ENCODE measurements at places on chromosomes 2 and 18.

DNA sequence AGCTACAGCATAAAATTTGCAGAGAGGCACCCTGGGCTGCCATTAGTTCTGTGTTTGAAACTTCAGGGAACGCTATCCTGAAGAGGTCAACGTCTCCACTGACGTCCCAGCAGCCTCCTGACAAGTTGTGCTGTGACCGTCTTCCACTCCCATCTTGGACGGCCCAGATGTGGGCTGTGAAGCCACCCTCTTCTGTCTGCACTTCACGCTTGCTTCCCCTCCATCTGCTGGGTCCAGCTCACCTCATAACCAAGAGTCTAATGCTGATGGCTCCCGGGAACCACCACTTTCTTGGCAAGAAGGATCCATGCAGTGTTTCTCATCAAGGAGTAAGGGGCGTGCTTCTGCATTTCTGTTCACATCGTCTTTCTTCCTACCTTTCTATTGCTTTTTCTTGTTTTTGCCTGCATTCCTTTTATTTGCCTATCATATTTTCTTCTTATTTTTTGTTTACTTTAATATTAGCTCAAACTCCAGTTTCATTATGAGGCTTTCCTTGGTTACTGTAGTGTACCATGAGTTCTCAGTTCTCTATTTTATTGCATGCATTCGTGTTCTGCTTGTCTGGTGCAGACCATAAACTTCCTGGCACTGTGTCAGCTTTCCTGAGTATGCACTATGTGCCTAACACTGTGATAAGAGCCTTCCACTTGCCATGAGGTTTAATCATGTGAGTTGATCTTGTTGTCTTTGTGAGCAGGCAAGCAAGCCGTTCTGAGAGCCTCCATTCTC is 631.8 kb upstream of the RAB6C start:
- no peak for DNase-seq

DNA sequence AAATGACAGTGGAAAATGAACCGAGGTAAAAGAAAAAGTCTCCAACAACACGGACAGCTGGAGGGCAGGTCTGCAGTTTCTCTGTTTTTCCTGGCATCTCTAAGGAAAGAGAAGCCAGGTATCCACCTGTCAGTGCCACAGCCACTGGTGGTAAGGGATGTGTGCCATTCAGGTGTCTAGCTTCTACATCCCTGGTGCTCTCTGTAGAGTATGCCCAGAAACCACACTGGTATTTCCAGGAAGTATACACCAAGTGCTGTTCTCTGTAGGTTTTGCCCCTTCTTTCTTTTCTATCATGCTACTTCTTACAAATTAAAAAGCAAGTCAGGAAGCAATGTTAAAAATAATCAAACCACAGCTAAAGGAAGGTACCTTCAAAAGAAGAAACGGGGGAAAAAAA is 7.6 kb upstream of the AGFG1 start:
- no peak for DNase-seq

DNA sequence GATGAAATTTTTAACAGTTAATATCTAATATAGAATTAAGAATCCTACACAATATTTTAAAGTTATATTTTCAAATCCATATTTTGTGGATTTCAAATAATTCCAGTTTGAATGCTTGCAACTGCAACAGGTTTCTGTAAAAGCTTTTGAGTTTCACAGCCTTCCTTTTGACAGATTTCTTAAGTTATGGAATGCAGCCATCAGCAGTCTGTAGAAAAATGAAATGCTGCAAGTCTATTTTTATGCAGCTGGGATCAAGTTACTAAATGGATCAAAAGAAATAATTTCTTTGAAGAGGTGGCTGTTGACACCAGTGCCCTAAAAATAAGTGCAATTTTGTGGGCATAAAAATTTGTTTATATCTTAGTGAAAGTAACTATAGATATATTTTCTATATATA is 657.2 kb downstream of the NRXN1 start:
- DNase-seq, result no peak

DNA sequence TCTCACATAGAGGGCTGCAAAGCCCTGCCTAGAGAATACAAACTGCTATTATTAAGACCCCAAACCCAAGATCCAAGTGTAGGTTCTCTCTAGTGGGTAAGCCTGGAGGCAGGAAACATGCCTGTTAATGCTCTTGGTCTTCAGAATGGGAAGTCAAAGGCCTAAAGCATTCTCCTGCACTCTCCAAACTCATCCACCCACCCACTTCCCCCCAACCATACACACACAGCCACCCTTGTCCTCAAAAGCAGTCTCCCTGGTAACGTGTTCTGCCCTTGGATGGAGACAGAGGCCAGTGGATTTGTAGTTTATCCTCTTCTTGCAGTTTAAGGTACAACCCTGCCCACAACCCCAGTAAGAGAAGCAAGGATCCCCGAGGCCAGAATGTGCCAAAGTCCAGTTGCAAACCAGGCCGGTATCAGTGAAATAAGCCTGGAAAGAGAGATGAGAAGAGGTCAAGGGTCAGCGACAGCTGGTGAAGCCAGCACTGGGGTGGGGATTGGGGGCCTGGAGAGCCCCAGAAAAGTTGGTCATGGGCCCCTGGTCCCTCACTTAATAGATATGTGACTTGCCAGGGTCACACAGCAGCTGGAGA is 23.0 kb downstream of the TMEM247 start:
- DNase-seq, result no peak

- no peak for DNase-seq
Observed at GRCh38 chr2:95667480-95667879, 75.7 kb downstream of the TRIM43 start.

DNA sequence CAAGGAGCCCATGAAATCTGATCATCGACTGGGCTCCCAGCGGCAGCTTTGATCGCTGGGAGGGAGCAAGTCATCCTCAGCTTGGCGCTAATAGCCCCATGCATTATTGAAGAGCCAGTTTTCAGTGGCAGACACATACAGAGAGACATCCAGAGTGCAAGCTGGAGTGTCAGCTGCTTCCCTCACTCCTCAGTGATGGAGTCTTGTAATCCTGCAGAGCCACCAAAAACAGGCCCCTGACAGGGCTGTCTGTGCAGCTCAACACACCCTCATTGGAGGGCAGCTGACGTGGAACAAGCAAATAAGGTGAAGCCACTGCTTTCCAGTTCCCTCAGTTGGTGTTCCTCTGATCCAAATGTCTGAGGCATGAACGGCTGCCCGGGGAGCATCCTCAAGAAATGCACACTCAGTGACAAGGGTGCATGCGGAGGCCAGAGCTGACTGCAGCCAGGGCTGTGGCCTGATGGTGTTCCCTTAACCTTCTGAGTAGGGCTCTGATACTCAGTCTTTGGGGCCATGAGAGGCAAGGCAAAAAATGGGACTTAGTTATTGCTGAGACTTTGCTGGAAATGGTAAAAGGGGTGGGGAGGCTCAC is 97.4 kb downstream of the RHOB start:
- no peak for DNase-seq

DNA sequence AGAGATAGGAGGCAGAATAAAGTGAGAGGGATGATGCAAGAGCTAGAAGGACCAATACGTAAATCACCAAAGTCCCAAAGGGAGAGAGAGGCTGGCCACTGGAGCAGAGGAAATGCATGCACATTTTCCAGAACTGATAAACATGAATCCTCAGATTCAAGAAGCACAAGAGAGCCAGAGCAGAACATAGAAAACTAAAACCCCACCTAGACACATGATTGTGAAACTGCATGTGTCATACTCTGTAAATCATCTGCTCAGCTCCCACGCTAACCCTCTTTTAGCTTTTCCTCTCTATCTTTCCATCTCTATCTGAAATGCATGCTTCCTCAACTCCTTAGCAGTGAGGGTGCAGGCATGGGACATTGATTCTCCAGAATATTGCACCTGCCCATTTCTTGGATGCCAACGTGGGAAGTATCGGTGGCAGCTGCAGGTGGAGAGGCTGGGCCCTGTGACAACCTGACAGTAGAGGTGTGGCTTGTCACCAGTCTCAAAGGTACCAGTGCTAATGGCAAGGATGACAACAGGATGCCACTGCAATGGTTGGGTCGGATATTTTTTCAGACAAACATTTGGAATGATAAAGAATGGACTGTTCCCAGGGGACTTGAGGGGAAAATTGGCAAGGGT is 89.3 kb upstream of the OTOS start:
- DNase-seq, result no peak

- no peak for DNase-seq
Observed at GRCh38 chr18:22230471-22230945, 61.1 kb downstream of the GATA6 start.

- no peak for DNase-seq
Observed at GRCh38 chr18:61597316-61597715, 264.1 kb downstream of the CDH20 start.

DNA sequence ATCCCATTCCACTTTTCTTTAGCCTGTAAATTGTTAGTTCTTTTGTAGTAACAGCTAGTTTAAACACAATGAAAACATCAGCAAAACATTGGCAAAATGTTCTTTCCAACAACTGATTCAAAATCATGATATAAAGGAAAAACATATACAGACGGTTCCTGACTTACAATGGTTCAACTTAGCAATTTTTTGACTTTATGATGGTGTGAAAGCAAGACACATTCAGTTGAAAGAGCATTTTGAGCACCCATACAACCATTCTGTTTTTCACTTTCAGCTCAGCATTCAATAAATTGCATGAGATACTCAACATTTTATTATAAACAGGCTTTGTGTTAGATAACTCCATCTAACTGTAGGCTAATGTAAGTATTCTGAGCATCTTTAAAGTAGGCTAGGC is 185.1 kb downstream of the NOL4 start:
- no peak for DNase-seq

DNA sequence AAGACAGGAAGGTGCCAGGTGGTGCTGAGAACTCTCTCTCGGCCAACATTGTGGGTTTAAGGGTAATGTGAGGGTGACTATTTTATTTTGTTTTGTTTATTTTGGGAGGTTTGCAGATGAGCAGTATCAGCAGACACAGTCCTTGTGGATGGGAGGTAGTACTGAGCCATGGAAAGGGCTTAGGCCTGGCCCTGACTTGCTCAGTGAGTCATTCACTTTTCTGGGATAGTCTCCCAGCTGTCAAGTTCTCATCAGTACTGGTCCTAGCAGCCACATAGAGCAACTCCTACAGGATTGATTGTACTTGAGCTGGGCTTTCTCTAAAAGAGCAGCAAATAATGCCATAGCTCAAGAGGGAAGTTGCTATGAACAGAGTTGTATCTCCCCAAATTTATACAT is 175.2 kb downstream of the LOXHD1 start:
- no peak for DNase-seq

GRCh38 chr2:114044985-114045384 is 155.1 kb downstream of the ACTR3 start:
- DNase-seq, result no peak

DNA sequence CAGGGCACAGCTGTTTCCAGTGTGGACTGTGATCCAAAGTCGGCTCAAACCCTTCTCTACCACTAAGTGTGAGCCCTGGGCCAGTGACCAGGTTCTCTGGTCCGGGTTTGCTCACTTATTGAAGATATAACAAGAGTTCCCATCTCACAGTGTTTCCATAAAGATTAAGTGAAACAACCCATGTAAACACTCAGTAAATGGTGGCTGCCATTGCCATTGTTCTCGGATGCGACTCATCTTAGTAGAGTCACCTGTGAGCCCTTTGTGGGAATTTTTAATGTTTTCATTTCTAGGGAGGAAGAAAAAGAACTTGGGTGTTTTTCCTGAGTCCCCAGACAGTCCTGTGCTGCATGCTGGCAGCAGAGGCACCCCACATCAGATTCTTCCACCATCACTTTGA is 53.4 kb downstream of the TPGS2 start:
- no peak for DNase-seq

DNA sequence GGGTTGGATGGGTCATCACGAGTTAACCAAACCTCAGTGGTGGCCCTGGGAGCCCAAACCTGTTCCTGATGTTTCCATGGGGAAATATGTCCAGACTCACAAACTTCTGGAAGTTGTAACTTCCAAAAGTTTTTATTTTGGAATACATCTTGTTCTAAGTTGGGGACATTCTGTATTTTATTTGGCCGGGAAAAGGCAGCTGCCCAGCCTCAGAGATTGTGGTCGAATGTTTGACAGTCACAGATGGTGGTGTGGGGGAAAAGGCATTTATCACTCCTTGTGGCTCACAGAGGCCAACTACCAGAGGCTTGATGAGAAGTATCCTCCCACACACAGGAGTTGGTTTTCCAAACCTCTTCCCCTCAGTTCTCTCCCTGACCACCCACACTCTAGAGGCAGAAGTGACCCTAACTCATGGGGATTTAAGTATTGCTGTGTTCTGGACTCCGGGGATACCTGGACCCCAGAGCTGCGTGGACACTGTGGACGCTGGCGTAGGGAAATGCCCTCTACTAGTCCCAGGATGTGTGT is 124.7 kb upstream of the PPP1CB start:
- no peak for DNase-seq

GRCh38 chr2:209146682-209147320 is 277.0 kb upstream of the MAP2 start:
- no peak for DNase-seq

DNA sequence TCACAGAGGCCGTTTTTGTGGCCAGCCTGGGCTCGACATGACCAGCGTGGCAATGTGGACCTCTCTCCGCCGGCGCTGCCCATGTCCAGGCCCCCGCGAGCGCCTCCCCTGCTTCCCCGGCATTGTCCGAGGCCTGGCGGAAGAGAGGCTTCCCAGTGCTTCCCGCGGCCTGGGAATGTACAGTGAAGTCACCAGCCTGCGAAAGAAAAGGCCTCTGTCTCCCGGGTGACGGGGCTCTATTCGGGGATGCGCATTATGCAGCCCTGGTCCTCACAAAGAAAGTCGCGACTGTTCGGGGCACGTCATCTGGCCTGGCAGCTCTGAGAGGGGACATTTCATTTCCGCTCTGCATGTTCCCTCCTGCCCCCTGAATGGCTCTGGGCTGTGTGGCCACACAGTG is 109.2 kb upstream of the AGAP1 start:
- no peak for DNase-seq

- no peak for DNase-seq
Observed at GRCh38 chr2:103159018-103159417, 397.2 kb downstream of the TMEM182 start.

- DNase-seq, result no peak
Observed at GRCh38 chr2:42792087-42792582, 248 bp downstream of the HAAO start.

- DNase-seq, result no peak
Observed at GRCh38 chr2:204670124-204670523, 124.8 kb downstream of the PARD3B start.

- no peak for DNase-seq
Observed at GRCh38 chr18:25646971-25647370, 295.0 kb upstream of the ZNF521 start.

- DNase-seq, result no peak
Observed at GRCh38 chr18:392928-393573, 107.5 kb downstream of the COLEC12 start.

- DNase-seq, result no peak
Observed at GRCh38 chr2:10303694-10304378, 1.1 kb downstream of the HPCAL1 start.

All from esophagus squamous epithelium (tissue), 5 donors.